ENCODE measurements at places on chromosomes 3 and 15.
A peak's percentile ranks its signal among the peaks of the same experiment; 100 is the strongest.

- DNase-seq, result no peak
Observed at GRCh38 chr3:106001923-106002322, 133.1 kb upstream of the CBLB start.

DNA sequence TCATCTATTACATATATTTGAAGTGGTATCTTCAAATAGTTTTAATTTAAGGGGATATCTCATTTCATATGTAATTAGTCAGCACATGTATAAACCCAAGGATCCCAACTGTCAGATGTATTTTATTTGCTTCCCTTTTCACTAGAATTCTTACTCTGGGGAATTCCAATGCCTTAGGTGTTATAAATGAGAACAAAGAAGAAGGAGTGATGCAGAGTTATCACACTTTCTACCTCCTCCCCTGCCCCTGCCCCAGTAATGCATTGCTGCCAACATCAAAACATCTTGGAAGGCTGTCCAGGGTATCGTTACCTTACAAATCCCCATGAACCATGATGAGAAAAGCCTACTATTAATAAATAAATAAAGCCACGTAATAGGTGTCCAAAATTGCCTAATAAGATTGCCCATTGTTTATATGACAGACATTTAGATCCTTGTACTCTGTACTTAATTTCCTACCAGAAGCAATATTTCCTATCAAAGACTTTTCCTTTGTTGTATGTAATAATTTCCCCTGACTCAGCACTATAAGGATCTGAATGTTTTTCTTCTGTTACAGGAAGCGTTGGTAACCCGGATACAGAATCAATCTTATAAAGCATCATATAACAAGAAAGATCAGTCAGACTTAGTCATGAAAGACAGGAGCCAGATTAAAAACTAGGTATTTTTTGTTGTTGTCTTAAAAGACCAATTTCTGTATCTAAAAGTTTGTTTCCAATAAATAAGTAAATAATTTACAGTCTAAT lies 38.8 kb downstream of the CBLB start:
- DNase-seq, result no peak

DNA sequence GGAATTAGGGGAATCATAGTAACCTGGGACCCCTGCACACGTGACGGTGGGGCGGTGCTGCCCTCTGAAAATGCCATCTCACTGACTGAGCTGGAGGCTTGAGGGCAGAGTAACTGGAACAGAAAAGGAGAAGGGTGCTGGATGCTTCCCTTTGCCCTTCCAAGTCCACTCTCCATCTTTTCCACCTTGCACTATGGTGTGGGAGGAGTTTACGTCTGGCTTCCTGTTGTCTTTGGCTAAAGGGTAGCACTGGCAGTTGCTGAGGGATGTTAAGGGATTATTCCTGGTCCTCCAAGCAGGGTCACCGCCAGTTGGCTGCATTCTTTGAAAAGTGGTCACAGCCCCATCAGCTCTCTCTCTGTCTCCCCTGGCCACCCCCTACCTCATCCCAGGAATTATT lies 129.4 kb upstream of the SNTN start:
- no peak for DNase-seq

DNA sequence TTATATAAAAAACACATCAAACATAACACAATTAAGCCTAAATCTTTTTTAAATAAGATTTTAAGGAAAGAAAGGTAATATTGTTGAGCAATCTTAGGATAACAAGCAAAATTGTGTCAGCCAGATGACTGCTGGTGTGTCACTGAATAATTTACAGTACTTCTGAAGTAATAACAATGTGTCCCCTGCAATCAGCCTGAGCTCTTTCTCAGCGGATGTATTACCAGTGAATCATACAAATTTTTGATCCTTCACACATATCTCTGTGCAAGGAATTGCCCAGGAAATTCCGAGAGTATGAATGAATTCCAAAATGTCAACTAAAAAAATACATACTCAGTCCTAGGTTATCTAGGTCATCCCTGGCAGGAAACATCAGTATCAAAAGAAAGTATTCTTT lies 76.6 kb upstream of the PTX3 start:
- no peak for DNase-seq

DNA sequence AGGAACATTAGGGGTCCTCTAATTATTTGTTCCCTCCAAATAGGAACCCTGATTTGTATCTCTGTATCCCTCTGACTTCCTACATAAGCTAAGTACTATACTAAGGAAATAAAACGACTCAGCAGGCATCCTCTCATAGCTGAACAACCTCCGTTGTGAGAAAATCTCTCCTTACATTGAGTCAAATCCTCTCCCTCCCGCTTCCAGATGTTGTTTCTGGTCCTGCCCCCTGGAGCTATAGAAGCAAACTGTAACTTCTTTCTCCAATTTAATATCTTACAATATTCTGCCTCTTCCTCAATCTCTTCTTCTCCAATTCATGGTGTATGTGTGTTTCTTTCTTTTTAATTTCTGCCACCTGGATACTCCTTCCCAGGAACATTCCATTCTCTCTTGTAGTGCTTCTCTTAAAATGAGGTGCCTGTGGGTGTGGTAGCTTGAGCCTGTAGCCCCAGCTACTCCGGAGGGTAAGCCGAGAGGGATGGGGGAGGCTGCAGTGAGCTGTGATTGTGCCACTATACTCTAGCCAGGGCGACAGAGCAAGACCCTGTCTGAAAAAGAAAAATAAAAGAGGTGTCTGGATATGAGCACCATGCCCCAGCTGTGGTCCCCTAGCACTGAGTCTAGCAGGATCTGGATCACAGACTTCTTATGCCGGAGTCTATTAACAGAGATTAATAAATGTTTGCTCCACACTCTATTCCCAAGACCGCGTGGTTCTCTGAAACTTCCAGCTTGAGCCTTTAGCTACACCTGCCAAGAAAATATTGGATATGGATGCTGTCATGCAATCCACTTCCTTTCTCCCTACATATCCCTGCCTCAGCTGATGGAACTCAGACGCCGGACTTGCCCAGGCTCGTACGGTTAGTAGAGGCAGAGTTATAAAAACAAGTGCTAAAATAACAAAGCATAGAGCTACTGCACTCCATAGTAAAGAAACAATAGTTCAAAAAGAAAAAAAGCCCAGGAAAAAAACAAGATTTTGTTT lies 42.9 kb upstream of the NEO1 start:
- DNase-seq, result no peak

GRCh38 chr3:157824281-157824680 lies 281.9 kb downstream of the SHOX2 start:
- no peak for DNase-seq

DNA sequence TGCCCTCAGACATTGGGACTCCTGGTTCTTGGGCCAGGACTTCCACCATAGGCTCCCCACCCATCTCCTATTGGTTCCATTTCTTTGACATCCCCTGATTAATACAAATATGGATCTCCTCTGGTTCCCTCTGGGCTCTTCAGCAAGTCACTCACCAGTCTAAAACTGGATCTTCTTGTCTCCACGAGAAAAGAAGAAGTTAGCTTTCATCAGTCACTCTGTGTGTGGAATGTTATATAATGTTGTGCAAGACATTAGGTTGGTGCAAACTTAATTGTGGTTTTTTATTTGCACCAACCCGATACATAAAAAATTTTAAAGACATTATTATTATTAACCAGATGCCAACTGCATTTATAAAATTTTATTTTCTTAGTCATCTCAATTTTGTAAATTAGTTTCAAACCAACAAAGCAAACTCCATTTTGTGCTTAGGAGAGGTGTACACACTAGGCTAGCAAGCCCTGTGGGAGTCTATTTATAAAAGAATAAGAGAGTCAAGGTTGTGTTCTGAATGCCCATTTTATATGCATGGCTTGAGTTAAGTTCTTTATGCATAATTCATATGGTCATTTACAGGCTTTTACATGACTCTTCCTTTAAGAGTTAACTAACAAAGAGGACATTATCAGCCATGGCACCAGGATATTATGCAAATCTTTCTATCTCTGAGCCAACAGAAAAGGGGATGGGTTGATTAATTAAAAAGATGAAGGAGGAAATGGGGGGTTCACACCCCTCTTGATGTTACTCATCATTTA lies 35.1 kb upstream of the IL12A start:
- DNase-seq, result no peak

GRCh38 chr3:52530918-52531826 lies 2.5 kb downstream of the NT5DC2 start:
- no peak for DNase-seq

DNA sequence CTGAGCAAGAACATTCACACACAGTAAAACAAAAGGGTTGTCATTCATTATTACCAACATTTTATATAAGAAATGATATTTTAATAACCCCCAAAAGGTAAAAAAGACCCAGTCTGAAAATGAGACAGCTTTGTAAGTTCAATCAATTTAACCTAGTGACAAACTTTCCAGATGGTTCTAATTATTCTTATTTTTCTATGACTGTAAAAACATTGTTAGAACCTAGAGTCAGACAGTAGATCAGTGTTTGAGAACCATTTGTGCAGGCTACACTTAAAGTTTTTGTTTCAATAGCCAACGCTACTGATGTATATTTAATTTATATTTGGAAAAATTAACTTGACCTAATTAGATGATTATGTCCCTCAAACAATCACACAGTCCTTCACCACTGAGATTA lies 708.4 kb upstream of the CBLB start:
- DNase-seq, result no peak

GRCh38 chr15:70268698-70269251 lies 171.1 kb upstream of the TLE3 start:
- no peak for DNase-seq

DNA sequence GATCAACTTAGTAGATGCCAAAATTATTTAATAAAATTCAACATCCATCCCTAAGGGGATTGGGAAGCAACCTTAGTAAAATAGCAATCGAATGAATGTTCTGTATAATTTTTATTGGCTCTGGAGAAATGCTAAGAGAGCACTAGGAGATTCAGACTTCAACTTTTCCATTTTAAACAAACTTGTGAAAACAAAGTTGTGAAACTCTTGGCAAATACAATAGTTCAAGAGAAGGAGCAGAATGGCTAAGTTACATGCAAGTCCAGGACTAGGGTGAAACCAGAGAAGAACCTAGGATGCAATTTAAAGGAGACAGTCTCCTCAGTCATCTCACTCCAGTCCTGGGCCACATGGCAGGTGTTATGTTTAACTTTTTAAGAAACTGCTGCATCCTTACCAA lies 16.7 kb upstream of the ZNF280D start:
- no peak for DNase-seq

GRCh38 chr15:31799715-31800321 lies 230.5 kb upstream of the CHRNA7 start:
- no peak for DNase-seq

DNA sequence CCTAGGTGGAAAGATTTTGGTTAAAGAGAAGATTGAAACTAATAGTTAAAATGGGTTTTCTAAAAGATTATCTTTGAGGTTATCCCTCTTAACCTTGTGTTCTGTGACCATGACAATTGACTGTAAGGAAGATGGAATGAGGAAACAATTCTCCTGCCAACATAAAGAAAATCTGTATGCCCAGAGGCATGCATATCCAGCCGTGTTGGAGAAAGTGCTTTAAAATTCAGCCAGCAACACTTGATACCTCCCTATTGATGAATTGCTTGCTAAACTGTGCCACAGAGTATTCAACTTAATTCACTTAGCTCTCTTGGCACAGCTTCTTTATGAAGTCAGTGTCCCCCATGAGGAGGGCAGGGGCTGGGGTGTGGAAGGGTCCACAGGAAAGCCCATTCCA lies 203.5 kb downstream of the UBE2E2 start:
- no peak for DNase-seq

- DNase-seq, result no peak
Observed at GRCh38 chr15:45762726-45763125, 127.9 kb downstream of the SQOR start.

- no peak for DNase-seq
Observed at GRCh38 chr3:36765104-36765503, 751 bp upstream of the DCLK3 start.

DNA sequence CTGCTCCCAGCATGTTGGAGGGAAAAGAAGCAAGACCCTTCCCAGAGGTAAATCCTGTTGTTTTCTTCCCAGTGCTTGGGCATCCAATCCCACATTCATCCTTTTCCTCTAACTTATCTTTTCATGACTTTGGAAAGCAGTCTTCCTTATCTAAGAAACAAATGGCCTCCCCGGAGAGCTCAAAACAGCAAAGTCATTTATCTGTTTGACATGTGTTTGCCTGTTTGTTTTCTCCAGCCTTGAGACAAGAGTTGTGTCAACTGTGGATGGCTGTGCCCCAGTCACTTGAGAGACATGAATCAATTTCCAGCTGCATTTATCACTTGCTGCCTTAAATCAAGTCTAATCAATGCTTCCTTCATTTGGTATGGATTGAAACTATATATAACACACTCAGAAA lies 103.9 kb downstream of the SHQ1 start:
- no peak for DNase-seq

DNA sequence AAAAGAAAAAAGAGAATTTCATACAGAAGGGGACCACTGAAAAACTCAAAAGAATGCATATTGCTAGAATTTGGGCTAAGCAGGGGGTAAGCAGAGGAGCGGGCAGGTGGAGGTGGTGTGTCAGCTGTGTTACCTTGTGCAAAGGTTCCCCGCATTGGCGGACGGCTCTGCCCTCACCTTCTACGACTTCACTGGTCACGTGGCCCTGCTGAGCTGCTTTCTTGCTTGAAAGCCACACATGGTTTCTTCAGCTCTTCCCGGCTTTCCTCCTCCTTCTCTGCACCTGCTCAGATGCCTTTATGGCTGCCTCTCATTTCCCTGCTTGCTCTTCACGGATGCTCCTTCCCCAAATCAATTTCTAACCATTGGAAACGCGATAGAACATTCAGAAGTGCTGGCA lies 30.5 kb downstream of the FAH start:
- DNase-seq, result no peak

DNA sequence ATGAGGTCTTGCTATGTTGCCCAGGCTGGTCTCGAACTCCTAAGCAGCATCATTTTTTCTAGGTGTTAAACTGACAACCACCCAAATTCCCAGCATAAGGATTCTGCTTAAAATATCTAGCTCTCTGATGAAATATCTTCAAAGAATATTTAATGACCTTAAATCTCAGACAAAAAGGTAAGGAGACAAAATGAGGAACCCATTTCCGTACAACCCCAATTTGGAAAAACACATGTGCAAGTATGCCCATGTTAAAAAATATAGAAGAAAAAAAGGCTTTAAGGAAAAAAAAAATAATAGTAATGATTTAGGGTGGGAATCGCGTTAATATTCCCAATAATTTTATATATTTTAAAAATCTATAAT lies 1.4 kb upstream of the SACM1L start:
- no peak for DNase-seq

DNA sequence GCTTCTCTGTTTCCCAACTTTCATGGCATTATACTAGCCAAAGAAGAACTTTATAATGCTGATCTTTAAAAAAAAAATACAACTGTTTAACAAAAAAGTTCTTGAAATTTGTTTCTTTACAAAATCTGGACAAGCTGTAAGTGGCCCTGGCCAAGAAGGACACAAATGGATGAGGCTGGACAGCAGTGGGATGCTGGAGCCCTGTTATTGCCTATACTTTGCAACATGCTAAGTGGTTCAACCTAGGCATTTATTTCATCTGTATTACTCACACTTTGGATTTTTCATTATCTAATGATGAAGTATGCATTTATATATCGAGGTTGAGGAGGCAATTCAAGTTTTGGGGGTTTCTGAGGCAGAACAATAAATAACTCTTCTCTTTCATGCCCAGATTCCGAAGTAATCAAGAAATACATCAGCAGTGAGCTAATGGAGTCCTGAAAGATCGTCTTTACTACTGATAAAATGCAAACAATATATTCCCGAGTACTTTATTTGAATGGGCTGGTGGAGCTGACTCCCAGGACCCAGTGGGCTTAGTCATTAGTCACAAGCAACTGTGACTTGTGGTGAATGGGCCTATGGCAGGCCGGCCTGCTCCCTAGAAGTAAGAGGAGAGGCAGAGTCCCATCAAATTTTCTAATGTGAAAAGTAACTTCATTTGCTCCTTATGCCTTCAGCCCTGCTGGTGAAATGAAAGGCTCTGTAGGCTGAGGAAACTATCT lies 177.3 kb upstream of the DPH6 start:
- DNase-seq, result no peak

- DNase-seq, result peak; percentile 90
Observed at GRCh38 chr3:69542089-69542804, 156.4 kb upstream of the FRMD4B start.

All from pons (tissue), 1 donor.